ENCODE measurements at places on chromosomes 1 and 21.
A peak's percentile ranks its signal among the peaks of the same experiment; 100 is the strongest.

GRCh38 chr1:47424336-47424982, 8.4 kb downstream of the FOXE3 start:
- peak; percentile 32 for DNase-seq

- DNase-seq = no peak
Observed at GRCh38 chr21:39022466-39022862, 160.8 kb downstream of the PSMG1 start.

- DNase-seq = peak; percentile 98
Observed at GRCh38 chr1:215114154-215114933, 31.8 kb downstream of the KCNK2 start.

- no peak for DNase-seq
Observed at GRCh38 chr1:9126511-9126910, 2.4 kb downstream of the GPR157 start.

DNA sequence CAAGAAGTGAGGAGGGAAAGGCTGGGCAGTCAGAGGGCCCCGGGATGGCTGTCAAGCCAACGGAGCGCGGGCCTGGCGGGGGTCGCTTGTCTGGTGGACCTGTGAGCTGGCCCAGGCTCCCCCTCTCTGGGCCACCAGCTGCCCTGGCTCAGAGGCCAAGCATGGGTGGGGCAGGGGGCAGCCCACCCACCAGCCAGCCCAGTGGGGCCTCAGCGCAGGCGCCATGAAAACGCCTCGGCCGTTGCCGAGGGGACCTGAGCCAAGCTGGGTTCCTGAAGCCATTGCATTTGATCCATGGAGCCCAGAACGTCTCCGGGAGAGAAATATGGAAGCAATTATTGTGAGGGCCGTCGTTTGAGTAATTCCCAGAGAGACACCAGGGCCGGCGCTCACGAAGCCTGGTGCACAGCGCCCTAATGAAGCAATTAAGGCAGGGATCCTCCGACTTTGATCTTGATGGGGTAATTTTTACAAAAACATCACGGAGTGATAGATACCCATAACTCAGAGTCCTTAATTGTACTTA, 90.5 kb upstream of the TTC34 start:
- no peak for DNase-seq

GRCh38 chr1:9542430-9542829, 3.2 kb downstream of the SLC25A33 start:
- no peak for DNase-seq

- DNase-seq = no peak
Observed at GRCh38 chr1:75980972-75981897, 49.0 kb upstream of the ASB17 start.

DNA sequence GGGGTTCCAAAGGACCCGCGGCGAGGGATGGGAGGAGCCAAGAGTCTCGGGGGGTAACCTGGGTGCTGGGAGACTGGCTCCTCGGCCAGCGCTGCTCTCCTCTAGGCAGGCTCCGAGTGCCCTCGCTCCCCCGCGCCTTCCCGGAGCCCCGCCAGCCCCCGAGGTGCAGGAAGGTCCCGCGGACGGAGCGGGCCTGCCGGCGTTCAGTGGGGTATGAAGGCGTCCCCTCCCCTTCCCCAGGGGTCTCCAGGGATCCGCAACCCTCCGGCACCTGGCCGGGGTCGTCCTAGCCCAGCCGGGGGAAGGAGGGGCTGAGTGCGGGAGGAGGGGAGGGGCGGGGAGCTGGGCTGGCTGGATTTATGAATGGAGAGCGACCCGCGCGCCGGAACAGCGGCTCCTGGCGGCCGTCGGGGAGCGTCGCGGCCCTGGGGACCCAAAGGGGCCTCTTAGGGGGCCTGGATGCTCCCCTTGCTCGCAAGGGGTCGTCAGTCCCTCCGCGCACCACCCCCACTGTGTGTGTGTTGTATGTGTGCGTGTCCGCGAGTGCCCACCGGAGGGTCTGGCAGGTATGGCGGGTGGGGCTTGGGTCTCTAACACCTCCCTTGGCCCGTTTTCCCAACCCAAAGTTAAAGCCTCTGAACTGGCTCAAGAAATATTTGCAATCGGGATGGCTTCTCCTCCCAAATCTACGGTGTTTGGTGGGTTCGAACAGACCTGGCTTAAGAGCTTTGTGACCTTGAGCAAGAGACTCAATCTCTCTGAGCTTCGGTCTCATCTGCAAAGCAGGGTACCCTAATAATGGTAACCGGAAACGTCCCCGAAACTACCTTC, 642 bp downstream of the HCRTR1 start:
- peak; percentile 7 for DNase-seq

GRCh38 chr1:42380586-42381279, at the start of gene RIMKLA:
Gene RIMKLA (plus strand): TSS chr1:42380792. CDS start chr1:42380935, 143 bp downstream.
- DNase-seq = peak; percentile 25

GRCh38 chr1:21295002-21295401, 4.7 kb upstream of the ECE1 start:
- no peak for DNase-seq

GRCh38 chr1:210905944-210906453, 227.9 kb downstream of the KCNH1 start:
- no peak for DNase-seq

DNA sequence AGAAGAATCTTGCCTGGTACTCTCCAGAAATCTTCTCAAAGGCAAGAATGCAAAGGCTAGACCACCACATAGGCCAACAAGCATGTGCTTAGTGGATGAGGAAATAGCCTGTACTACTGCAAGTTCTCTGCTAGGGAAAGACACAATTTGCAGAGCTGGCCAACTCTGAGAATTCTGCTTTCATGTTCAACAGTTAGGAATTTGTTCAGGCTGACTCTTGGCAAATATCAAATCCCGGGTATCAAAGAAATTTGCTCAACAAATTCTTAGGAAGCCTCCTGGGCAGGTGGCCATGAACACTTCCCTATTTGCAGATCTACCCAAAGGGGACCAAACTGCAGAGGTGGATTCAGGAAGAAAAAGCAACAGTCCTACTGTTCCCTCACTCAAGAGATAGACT, 15.0 kb upstream of the H3-3A start:
- no peak for DNase-seq

DNA sequence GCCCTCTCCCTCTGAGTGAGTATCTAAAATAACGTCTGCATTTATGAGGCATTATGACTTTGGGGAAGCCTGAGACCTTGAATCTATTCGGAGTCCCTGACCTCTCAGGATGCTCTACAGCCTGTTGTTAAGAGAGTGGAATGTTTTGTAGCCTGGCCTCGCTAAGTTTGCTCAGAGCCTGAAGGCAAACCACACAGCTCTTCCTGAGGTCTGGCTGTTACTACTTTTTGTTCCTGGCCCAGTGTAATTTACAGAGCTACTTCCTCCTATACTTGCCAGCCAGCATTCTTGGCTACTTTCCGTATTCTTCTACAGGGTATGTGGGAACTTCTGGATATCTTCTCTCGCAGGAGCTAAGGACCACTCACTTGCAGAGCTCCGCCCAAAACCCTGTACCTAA, 3.6 kb upstream of the ZMYM4 start:
- no peak for DNase-seq

DNA sequence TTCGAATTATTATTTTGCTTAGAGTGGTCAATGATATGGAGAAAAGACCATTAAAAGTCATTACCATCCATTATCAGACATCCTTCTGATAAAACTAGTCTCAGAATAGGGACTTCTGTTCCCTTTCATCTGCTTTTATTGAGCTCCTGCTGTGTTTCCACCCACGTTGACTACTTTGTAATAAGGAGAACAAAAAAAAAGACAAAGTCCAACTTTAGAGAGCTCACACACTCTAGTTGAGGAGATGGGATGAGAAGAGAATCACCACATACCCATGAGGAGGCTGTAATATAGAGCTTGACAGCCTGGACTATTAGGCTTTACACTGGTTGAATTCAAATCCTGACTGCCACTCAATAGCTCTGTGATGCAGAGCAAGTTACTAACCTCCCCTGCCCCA, 27.8 kb upstream of the ALDH9A1 start:
- DNase-seq = no peak

GRCh38 chr1:45879885-45880598, 76.6 kb downstream of the MAST2 start:
- DNase-seq = no peak

DNA sequence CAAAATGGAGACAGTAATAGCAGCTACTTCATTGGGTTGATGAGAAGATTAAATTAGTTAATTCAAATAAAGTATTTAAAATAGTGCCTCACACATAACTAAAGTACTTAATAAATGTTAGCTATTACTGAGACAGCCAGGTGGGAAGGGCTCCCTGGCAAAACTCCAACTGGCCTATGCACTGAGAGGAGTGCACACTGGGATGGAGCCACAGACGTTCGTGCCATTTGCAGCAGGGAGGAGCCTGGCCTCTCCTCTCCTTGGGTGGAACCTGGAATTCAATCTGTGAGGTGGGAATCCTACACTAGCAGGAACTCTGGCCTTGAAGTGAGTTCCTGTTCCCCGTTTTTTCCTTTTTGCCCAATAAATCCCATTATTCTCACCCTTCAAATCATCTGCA, 28.1 kb downstream of the SLC5A9 start:
- no peak for DNase-seq

DNA sequence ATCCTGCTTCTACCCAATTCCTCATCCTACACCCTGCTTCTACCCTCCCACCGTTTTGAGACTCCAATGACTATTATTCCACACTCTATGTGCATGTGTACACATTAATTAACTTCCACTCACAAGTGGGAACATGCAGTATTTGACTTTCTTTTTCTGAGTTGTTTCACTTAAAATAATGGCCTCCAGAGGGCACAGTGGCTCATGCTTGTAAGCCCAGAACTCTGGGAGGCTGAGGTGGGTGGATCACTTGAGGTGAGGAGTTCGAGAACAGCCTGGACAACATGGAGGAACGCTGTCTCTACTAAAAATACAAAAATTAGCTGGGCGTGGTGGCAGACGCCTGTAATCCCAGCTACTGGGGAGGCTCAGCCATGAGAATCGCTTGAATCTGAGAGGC, 464.8 kb downstream of the PTBP2 start:
- DNase-seq = no peak
